ENCODE measurements at places on chromosomes 4 and X.
A peak's percentile ranks its signal among the peaks of the same experiment; 100 is the strongest.

GRCh38 chr4:183888564-183888963 lies 16.5 kb upstream of the STOX2 start:
- DNase-seq: no peak

- peak; percentile 44 for DNase-seq
These were observed 32.9 kb downstream of the HTT-AS start for GRCh38 chr4:3041192-3042142.

GRCh38 chr4:165167650-165168049 lies 39.7 kb upstream of the KLHL2 start:
- DNase-seq: no peak

DNA sequence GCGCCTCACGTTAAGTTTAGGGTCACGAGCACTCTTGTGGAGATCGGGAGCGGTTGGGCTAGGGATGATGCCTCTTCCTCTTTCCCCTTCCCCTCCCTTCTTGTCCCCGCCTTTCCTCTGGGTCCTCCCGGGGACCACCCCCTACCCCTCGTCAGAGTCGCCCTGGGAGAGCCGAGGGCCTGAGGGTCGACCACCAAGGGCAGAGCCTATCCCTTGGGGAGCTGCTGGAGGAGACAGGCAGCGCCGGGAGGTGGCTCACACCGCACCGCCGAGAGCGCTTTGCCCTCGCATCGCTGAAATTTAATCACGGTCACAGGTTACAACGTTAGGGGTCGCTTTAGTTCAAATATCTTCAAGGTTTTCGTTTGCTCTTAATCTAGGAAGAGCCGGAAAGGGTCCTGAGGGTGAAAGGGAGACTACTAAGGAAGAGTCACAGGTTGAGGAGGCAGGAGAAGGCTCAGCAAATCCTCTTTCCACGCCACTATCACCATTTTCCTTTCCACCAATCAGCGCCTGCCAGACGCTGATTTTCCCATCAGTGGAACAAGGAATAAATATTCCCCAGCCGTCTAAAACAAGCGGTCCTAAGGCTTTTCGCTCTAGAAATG lies 528 bp upstream of the SNCA start:
- no peak for DNase-seq

DNA sequence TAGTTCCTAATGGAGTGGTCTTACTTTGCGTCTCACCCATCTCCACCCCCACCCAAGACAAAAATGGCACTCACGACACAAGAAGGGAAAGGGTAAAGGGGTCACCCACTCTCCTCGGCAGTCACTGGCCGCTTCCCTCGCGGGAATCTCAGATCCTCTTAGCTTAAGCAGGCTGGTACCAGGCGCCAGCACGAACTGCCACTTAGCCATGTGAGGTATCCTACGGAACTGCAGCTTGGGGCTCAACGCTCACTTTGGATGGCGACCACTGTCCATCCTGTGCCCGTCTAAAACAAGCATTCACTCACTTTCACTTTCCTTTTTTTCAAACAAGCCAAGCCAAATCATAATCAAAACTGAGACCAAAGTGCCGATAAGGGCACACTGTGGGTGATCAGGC lies 14.6 kb upstream of the MAGIX start:
- no peak for DNase-seq

GRCh38 chr4:1993169-1993516 lies 15.6 kb downstream of the NELFA start:
- DNase-seq: no peak

DNA sequence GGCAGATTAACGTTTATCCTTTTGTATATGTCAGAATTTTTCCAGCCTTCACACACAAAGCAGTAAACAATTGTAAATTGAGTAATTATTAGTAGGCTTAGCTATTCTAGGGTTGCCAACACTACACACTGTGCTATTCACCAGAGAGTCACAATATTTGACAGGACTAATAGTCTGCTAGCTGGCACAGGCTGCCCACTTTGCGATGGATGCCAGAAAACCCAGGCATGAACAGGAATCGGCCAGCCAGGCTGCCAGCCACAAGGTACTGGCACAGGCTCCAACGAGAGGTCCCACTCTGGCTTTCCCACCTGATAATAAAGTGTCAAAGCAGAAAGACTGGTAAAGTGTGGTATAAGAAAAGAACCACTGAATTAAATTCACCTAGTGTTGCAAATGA lies 94.8 kb downstream of the TET2 start:
- no peak for DNase-seq

DNA sequence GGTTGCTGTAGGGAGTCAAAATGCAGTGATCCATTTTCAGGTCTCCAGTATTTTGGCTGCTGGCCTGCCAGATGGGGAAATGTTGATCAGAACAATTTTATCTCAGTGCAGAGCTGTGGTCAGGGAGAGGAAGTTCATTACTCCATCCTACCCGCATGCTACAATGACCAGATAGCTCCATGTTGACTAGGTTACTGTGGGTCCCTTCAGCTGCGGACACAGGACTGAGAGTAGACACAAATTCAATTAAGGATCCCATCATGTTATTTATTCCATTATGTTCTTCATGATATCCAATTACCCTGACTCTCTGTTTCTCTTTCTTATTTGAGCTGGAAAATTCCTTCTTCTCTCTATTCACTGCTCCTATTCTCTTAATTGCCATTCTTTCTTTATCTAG lies 16.3 kb downstream of the SYNPO2 start:
- DNase-seq: no peak

DNA sequence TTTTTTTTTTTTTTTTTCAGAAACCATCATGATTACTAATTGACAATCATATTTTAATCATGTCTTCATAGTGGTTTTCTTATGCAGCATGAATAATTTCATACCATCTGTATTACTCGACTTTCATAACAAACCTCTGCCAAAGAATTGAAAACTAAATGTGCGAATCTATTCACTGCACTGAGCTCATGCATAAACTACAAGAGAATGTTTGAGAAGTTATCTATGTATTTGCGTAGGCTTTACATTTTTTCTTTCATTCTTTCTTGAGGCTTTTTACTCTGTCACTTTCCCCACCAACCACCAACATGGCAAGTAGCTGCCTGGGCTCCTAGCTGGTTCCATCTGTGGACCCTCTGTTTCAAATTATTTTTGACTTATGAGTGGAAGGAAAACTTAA lies 1761.0 kb downstream of the STIM2 start:
- no peak for DNase-seq

GRCh38 chrX:19563327-19563726 lies 48.0 kb upstream of the MAP3K15 start:
- no peak for DNase-seq

- DNase-seq: no peak
These were observed 13.2 kb downstream of the BCOR start for GRCh38 chrX:40084471-40085101.

- DNase-seq: no peak
These were observed 17.9 kb upstream of the LAP3 start for GRCh38 chr4:17558941-17559708.

DNA sequence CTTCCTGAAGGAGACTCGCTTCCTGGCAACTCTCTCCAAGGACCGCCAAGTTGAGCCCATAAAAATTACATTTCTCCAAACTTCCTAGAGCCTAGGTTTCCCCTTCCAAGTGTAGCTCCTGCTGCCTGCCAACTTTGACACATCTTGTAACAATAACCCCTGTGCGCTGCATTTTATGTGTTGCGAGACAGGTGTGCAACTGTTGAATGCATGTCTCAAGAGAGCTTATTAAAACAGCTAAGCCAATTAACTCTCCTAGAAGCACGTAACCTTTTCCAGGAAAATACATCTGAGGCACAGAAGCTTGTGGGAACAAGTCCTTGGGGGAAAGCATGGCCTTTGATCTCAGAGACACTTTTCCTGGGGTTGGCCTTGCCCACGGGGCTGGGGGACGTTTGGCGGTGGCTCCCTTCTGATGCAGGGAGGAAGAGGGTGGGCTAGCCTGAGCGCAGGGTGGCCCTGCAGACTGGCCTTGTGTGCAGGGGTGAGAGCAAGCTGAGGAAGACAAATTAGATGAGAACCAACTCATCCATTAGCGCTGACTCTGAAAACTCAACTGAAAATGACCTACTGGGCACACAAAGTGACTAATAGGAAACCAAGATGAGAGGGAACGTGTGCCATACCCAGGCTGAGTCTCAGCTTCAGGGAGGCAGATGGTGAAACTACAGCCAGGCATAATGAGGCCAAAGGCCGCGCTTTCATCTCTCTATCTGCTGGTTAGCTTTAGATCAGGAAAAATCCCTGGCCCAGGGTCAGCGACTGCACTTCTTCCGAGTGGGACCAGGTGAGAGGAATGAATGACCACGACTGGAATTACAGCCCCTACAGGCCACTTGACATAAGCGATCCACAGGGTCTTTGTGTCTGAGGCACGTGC lies 75.3 kb downstream of the ENPP6 start:
- no peak for DNase-seq

GRCh38 chr4:10032625-10033024 lies 11.3 kb upstream of the SLC2A9 start:
- DNase-seq: no peak

- DNase-seq: no peak
These were observed 52.4 kb downstream of the ENPP6 start for GRCh38 chr4:184165291-184165690.

DNA sequence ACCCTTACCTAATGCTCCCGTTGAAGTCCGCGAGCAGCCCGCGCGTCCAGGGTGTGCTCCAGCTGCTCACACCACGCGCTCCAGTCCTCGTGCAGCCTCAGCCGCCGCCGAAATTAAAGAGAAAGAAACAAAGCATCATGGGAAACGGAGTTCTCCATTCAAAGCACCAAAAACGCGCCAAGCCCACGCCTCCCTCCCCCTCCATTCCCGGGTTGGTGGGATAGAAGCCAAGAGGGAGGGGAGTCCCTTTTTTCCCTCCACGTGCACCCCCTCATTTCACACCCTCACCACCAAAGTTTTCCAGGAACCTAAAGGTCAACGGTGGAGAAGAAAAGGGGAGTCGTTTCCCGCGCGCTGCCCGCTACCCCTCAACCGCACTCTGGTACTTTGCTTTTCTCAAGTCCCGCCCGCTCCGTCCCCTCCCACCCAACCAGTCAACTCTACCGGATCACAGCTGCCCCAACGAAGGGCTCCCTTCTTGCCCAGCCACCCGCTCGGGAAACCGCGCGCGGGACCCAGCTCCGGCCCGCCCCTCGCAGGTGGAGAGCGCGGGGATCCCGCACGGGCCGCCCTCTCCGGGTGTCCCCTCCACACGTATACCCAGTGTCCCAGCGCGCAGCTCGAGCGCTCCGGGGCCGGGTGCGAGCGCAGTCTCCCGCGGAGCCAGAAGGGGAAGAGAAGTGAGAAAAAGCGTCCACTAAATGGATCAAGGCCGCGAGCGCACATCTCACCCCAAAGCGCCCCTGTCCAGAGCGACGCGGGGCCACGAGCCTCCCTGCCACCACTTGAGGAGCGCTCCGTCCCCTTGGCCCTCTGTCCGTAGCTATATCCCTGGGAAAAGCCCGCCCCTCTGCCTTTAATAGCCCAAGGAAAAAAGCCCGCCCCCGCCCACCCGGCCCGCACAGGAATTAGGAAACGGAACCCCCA lies 65.1 kb upstream of the CCDC160 start:
- peak; percentile 10 for DNase-seq

GRCh38 chr4:110533940-110534339 lies 58.0 kb downstream of the ENPEP start:
- DNase-seq: no peak

DNA sequence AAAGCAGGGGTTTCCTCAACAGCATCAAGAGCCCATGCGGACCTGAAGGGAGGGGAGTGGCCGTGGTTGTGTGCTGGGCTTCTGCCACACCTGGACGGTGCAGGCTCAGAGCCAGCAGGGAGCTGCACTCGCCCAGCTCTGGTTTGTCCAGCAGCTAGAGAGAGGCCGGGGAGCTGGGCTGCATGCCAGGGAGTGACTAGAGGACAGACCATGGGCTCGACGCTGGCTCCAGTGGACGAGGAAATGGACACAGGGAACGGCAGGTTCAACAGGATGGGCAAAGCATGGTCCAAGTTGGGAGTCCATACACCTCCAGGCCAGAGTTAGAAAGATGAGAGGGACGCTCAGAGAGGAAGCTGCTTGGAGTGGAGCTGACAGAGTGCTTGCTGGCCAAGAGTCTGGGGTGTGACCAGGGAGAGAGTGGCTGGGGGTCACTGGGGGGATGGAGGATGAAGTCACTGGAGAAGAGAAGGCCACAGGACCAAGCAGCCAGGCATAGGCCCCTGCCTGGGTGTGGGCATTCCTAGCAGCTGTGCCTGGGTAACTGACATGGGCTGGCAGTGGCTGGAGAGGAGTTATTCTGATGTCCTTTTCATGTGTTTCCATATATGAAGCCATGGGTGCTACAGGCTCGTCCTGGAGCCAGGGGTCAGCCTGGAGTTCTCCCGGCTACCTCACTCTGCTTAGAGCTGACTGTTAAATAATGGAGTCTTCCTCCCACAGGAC lies 42.8 kb downstream of the HTT-AS start:
- no peak for DNase-seq

DNA sequence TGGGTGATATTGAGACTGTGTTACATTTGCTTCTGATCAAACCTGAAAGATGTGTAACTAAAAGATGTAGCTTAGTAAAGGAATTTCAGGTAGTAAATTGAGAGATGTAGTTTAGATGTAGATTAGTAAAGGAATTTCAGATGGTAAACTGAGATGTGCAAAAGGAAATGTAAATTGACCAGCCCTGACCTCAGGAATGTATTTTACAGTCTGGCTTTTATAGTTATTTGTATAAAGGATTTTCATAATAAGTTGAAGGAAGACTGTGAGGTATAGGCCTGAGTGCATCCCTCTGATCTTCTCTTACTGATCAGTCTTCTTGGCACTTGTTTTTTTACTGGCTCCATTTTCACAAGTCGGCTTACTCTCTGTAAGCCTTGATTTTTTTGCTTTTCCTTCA lies 3.2 kb downstream of the KLHL2 start:
- no peak for DNase-seq

GRCh38 chr4:149927514-149927913 lies 111.9 kb upstream of the IQCM start:
- no peak for DNase-seq

- DNase-seq: no peak
These were observed 140.5 kb downstream of the CHRNA9 start for GRCh38 chr4:40475609-40476008.

- no peak for DNase-seq
These were observed 67.7 kb downstream of the TRMT44 start for GRCh38 chr4:8508266-8508665.

- no peak for DNase-seq
These were observed 439.0 kb downstream of the GPM6A start for GRCh38 chr4:175373031-175373430.

DNA sequence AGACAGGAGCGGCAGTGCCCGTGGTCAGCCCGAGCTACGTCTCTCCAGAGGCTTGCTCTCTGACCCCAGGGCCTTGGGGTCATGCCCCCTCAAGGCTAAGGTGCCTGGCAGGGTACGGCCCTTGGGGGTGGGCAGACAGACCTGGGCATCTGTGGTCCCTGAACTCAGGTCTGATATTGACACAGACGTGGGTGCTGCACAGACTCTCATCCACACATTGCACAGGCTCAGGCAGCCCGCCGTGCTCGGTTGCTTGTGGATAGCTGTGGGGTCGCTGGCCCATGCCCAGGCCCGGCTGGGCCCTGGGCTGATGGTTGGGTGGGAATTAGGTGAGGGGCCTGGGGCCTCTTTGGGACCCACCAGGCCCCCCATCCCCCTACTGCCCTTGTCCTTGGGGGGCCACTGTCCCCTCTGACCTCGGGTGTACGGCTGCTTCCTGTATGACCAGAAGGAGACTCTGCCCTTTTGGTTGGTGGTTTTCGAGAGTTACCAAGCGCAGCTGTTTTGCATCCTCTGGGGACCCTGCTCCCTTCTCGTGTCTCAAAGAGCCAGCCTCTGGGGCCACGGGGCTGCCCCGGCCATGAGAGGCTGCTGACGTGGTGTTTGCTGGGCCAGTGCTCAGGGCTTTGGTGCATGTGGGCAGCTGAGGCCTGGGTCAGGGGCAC lies 10.1 kb downstream of the FGFRL1 start:
- DNase-seq: no peak
